ENCODE measurements at places on chromosomes 1 and 21.

DNA sequence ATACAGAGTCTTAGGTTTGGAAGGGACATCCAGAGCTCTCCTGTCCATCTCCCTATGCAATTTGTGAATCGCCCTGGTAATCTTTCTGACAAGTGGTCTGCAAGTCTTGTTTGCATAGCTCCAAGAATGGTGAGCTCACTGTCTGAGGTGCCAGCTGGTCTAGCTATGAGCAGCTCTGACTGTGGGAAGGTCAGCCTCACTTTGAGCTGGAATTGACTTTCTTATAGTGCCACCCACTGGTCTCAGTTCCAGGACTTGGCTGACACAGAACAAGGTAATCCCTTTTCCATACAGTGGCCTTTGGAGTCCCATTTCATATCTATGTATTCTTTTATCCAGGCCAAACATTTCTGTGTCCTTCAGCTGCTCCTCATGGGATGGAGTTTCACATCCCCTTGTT lies 95.6 kb upstream of the C8B start:
- DNase-seq: no peak

GRCh38 chr21:44793592-44794374 lies 7.8 kb downstream of the UBE2G2 start:
- no peak for DNase-seq

- DNase-seq: no peak
Measured at GRCh38 chr1:227728892-227729143, 6.3 kb downstream of the JMJD4 start.

DNA sequence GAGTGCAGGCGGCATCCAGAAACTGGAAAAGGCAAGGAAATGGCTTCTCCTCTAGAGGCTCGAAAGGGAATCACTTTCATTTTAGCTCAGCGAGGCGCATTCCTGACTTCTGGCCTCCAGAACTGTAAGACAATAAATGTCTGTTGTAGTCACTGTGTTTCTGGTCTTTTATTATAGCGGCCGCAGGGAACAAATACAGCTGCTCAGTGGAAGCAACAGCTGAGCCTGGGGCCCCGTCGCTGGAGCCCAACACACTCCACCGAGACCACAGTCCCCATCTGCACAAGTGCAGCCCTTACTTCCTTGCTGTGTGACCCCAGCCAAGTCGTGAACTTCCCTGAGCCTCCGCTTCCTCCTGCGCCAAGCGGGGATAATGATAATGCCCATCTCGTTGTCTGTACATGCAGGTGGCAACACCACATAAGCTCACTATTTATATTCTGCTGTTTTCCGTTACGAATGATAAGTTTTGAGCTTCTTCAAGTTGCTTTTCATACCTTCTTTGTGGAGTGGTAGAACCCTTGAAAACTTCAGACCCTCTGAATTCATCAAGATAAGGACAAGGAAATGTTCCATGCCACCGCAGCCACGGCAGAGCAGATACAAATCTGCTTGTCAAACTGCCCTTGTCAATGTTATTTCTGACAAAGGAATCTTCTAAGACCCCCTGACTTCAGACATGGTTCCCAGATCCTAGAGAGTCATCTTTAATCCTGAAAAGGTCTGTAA lies 3.2 kb upstream of the LAPTM5 start:
- DNase-seq: no peak

GRCh38 chr1:223016381-223016780 lies 126.7 kb downstream of the TLR5 start:
- DNase-seq: no peak

GRCh38 chr1:200079232-200079940 lies 51.9 kb downstream of the NR5A2 start:
- DNase-seq: no peak

DNA sequence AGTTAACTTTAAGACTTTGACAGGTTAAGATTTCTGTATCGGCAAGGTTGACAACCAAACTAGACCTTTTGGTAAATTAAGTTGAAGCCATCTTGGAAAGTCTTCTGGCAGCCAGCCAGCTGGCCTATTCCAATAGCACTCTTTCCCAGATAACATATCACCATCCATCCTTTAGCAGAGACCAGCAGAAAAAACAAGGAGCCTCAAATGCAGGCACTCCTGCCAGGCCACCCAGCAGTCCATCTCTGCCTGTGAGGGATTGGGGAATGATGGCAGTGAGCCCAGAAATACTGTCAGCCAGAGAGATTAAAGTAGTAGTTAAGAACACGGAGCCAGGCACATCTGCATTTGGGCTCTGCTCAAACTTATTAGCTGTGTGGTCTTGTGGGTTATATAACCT lies 19.4 kb downstream of the ZBTB40 start:
- DNase-seq: no peak

- no peak for DNase-seq
Measured at GRCh38 chr21:31184876-31185275, 146.6 kb upstream of the KRTAP19-8 start.

DNA sequence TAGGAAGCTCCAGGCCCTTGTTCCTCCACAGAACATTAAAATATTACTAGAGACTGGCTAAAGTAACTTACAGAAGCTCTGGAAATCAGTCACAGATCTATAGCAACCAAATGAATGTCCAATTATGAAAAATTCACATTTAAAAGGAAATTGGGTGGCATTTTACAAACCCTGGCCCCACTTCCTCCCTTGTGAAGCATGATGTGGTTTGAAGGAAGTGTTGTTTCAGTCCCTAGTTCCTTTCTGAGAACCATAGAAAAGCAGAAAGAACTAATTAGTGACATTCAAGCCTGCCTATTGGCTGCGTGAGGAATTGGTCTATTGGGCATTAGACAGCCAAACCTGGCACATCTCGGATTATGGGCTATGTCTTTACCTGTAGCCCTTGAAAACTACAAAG lies 649.7 kb upstream of the NEGR1 start:
- no peak for DNase-seq

- DNase-seq: no peak
Measured at GRCh38 chr1:107551456-107551855, 410.6 kb downstream of the NTNG1 start.

GRCh38 chr1:17184822-17185484 lies 20.0 kb upstream of the PADI1 start:
- DNase-seq: no peak

GRCh38 chr1:10754568-10755329 lies 41.7 kb downstream of the CASZ1 start:
- no peak for DNase-seq

DNA sequence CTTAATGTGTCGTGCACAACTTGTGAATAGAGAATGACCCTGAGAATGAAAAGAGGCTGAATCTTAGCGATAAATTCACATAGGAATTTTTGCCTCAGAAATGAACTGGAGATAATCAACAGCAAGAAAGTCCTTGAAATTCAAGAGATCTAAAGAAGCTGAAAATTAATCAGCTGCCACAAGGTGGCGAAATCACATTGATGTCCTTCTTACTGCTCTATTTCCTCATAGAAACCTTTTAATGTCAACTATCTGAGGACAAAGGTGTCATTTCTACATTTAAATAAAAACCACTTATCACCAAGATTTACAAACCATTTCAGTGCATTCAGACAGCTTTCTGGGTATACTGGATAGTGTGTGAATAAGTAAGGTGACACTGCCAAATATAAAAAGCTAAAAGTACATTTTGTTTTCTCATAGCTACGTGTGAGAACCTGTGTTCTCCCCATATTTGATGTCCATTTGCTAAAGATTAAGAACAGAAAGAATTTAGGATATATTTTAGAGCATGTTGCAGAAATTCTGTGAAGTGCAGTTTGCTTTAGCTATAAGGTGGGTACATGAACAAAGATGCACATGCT lies 485.3 kb upstream of the PTBP2 start:
- DNase-seq: no peak

- no peak for DNase-seq
Measured at GRCh38 chr1:212785871-212786270, 5.7 kb downstream of the NSL1 start.

DNA sequence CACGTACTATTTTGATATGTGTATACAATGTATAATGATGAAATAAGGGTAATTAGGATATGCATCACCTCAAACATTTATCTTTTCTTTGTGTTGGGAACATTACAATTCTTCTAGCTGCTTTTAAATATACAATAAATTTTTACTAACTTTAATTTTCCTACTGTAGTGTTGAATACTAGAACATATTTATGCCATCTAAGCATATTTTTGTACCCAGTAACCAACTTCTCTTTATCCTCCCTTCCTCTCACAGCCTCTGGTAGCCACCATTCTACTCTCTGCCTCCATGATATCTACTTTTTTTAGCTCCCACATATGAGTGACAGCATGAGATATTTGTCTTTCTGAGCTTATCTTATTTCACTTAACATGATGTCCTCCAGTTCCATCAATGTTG lies 468.0 kb downstream of the COL11A1 start:
- DNase-seq: no peak

GRCh38 chr1:211789641-211790464 lies 40.7 kb downstream of the LPGAT1 start:
- no peak for DNase-seq

GRCh38 chr1:57839526-57839925 lies 415.7 kb upstream of the DAB1 start:
- DNase-seq: no peak

DNA sequence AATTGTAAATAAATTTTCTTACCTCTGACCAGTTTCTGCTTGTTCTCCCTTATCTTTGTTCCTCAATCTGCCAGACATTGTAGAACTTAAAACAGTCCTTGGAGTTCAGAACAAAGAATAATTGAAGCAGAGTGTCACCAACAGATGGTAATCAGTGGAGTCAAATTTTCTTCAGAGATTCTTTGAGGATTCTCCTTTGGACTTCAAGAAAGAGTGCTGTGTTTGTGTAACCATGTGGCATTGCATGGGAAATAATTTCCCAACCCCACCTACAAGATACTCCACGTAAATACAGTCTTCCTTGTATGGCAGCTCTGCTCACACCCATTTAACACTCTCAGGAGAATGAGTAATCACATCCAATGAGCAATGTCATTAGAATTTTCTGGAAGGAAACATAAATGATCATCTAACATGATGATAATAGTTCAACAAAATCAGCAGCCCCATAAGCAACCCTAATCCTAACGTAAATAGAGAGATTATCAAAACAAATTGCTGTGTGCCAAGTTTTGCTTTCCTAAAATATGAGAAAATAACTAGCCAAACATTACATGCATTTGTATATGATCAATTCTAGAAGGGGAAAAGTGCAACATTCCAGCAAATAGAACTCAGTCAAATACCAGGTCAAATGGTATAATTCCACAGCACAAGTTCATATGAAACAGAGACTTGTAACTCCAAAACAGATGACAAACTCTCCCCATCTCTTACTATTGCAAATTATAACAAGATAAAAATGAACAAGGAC lies 6.9 kb upstream of the DENND1B start:
- DNase-seq: no peak

GRCh38 chr1:93652323-93652949 lies 29.2 kb downstream of the BCAR3 start:
- no peak for DNase-seq

GRCh38 chr1:198445872-198446271 lies 94.6 kb downstream of the ATP6V1G3 start:
- DNase-seq: no peak

DNA sequence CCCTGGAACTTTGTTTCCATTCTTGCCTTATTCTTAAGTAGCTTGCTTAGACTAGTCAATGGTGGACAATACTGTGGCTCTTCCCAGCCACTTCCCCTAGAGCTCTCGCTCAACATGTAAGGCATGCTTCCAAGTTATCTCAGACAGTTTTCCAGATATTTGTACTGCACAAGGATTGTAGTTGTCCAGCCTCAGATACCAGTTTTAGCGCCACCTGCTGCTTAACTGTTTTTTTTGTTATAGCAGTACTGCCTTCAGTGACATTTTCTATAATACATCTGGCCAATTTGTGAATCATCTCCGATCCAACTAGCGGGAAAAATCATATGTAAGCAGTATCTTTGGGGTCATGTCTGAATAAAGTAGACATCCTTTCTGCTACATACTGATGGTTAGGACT lies 346.7 kb upstream of the ADGRL4 start:
- no peak for DNase-seq

DNA sequence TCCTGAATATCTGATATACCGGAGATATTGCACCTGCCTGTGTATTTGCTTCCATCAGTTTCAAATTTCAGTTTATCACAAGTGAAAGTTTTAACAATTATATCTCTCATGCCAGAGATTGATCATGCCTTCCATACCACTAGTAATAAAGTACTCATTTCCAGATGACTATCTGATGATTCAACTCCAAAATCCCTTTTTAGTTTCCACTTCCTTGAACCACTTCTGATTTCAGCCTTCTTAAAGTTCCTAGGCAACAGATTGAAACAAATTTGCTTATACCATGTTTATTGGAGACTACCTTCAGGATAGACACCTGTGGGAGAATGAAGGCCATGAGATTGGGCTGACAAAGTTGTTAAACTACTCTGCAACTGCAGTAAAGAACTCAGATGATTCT lies 21.5 kb upstream of the COL11A1 start:
- no peak for DNase-seq

DNA sequence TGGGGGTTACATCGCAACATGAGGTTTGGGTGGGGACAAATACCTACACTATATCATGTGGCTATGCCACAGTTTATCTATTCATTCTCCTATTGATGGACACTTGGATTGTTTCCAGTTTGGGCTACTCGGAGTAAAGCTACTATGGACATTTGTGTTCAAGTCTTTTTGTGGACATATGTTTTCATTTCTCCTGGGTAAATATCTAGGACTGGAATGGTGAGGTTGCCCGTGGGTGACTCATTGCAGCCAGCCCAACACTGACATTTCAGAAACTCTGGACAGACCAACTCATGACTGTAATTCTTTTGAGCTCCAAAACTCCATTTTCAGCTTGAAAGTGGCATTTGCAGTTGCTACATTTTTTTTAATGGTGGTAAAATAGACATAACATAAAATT lies 82.7 kb downstream of the KAZN start:
- no peak for DNase-seq

GRCh38 chr21:28283641-28284490 lies 708.8 kb downstream of the LTN1 start:
- no peak for DNase-seq

DNA sequence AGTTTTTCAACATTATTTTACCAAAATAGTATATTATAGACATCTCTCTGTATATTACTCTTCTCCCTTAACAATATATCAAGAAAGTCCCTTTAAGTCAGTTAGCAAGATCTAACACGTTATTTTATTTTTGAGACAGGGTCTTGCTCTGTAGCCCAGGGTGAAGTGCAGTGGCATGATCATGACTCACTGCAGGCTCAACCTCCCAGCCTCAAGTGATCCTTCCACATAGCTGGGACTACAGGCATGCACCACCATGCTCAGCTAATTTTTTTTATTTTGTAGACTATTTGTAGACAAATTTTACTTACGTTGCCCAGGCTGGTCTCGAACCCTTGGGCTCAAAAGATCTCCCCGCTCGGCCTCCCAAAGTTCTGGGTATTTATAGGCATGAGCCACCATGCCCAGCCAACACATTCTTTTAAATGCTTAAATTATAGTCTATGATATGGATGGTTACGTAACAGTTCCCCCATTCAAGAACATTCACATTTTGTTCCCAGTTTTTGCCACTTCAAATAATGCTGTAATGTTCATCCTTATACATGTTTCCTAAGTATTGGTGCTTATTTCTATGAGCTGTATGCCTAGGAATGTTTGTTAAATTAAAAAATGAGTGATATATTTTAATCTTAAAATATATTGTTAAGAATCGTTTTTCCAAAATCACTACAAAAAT lies 70.4 kb downstream of the TUT4 start:
- DNase-seq: no peak

GRCh38 chr1:109341944-109342930 lies 35.4 kb upstream of the MYBPHL start:
- no peak for DNase-seq

GRCh38 chr1:236030534-236030933 lies 34.4 kb downstream of the NID1 start:
- DNase-seq: no peak

GRCh38 chr21:46585191-46585953 lies 19.5 kb downstream of the S100B start:
- no peak for DNase-seq
